Panc1 (cell line): ENCODE measurements at places on chromosomes 2 and 18. TPM values are rescaled to one million over a fixed set of nuclear protein-coding genes. Genes with fewer than 3 reads are reported as not detected.

DNA sequence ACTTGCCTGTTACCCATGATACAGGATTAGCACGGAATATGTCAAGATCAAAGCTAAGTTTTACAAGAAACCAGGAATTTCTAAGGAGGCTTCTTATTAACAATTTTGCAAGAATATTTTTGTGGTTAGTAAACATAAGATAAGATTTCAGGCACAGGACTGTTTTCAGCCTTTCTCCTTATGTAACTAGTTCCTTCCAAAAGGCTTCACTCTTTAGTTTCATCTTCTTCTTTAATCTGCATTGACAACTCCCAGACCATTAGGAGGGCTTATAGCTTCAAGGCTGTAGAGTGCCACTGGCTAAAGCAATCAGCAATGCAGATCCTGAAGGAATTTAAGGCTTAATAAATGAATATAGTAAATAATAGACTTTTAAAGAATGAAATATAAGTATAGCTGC lies 29.3 kb downstream of the SLC14A1 start:
- DNase-seq = no peak

The IL36RN gene
- total RNA-seq = not detected

The GCG gene
- 0.31 TPM for total RNA-seq

The RNF125 gene
- 0.57 TPM for total RNA-seq

DNA sequence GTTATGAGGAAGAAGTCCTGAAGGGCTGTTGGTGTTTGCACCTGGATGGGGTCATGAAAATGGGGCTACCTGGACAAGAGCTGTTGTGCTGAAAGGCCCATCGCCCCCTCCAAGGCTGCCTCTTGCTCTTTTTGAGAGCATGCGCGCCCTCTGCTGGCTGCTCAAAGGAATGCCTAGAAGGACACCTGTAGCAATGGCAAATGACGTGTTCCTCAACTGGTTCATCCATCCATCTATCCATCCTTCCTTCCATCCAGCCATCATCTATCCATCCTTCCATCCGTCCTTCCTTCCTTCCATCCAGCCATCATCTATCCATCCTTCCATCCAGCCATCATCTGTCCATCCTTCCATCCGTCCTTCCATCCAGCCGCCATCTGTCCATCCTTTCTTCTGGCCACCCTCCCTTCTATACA lies 17.2 kb upstream of the RPL31 start:
- DNase-seq = no peak

DNA sequence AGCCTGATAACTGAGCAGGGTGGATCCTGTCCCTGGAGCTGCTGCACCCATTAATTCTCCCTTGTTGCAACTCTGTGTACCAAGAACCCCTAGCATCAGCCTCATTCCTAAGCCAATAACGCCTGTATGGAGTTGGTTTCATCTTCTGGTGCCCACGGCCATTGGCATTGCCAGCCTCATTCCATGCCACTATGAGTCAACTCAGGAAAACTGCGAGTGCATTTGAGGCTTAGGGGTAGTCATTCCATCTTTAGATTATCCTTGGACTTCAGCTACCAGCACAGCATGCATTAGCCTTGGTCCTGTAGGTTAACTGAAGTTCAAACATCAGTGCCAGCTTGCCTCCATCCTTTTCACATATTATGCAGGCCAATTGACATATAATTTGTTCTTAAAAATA lies 1.4 kb upstream of the TRIM54 start:
- DNase-seq = no peak

The MATN3 gene
- 3.5 TPM for total RNA-seq

GRCh38 chr2:205776139-205776538 lies 93.8 kb downstream of the NRP2 start:
- peak; percentile 2 for DNase-seq

- no peak for DNase-seq
These were observed 307.6 kb upstream of the RAB12 start for GRCh38 chr18:8301427-8302172.

GRCh38 chr18:48230467-48231113 lies 178.6 kb downstream of the ZBTB7C start:
- DNase-seq = no peak
